ENCODE measurements at places on chromosomes 1 and 21.
A peak's percentile ranks its signal among the peaks of the same experiment; 100 is the strongest.

DNA sequence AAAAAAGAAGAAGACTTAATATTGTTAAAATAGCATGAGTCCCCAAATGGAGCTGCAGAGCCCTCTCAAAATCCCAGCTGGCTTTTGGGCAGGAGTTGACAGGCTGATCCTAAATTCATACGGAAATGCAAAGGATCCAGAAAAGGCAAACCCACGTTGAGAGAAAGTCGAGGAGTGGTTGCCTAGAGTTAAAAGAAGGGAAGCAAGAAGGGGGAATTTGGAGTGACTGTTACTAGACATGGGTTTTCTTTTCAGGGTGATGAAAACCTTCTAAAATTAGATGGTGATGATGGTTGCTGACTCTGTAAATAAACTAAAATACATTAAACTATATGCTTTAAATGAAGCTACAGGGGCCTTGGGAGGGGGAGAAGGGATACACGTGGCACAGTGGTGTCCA is 1.6 kb downstream of the DNMT3L start:
- DNase-seq, result no peak

GRCh38 chr1:103790172-103790571 is 40.5 kb downstream of the AMY1C start:
- DNase-seq, result no peak

DNA sequence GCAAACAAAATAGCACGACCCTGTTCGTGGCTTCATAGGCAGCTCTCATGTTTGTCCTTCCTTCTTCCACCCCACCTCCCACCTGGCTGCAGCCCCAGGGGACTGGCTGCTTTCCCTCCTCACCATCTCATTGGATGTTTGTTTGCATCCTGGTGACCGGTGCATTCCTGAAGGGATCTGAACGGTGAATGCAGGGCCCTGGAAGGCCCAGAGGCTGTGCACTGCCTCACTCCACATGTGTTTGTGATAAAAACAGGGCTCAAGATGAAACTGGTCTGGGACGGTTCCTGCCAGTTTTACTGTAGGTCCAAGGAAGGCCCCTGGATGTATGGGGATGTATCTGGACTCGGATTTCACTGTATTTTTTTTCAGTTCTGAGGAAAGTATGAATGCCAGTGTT is 42.8 kb downstream of the CNN3 start:
- DNase-seq, result peak; percentile 65

DNA sequence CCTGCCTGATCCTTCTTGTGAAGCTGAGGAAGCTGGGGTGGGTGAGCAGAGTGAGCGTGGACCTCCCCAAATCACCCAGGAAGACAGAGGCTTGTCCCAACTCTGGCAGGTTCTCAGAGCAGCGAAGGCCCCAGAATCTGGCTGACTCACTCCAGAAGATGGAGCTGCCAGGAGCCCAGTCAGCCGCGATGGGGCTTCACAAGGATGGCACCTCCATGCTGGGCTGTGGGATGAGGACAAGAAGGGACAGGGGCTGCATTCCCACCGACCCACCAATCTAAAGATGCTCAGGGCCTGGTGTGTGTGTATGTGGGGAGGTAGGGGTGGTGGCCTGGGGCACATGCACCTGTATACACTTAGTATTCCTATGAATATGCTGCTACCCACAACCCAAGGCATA is 52.9 kb downstream of the ATP1A1 start:
- DNase-seq, result no peak

DNA sequence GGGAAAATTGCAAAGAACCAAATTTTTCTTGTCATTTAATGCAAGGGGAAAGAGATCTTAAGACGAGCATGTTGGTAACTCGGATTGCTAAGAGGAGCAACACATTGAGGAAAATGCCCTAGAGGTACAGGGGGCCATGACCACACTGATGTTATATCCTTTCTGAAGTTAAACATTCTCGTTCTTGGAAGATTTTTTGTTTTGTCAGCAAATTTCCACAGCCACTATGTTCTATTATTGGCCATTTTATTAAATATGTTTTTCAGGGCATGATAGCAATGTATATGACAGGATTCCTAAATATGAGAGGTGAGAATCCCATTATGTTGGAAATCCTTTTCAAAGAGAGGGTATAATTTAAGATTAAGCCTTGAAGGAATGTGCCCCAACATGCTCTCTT is 627.2 kb upstream of the PKN2 start:
- DNase-seq, result no peak

DNA sequence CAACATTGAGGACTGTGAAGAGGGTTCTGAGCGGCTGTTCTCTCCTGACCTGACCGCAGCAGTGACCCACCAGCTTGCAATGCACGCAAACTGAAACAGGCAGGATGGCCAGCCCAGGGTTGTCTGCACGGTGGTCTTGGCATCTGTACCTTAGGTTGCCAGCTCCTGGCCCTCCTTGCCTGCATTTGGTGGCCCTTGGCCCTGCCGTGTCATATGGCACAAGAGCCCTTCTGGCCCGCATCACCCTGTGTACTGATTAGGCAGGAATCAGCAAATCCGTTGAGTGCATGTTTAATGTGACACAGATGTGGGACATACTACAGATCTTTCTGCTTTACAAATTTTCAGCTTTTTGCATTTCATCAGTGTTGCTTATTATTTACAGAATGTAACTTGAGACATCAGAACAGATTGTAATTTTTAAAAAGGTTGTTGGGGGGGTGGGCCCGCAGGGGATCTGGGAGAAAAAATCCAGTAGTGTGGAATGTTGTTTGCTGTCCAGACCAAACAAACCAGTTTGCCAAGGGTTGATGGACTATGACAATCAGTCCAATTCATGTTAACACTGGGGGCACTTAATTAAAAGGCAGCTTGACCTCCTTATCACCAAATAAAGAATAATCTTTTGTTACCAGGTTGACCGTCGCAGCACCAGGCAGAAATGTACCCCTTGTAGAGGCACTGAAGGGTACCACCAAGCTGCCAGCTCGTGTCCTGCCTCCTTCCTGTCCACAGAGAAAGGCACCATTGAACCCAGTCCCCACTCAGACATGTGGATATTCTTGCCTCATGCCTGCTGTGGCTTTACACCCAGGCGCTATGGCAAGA is 132.6 kb downstream of the DHRS3 start:
- DNase-seq, result peak; percentile 30

DNA sequence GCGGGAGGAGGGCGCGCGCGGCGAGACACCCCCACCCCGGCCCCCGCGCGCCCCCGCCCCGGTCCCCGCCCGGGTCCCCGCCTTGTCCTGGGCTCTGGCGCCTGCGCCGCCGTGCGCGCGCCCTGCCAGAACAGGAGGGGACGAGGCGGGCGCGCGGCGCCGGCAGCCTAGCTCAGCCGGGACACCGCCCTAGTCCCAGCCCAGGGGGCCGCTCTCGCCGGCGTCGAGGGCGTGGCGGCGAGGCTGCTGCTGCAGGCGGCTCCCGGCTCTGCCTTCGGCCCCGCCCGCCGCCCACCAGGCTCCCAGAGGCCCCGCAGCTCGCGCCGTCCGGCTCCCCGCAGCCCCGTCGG is at the start of gene RCAN3:
TSS of gene RCAN3 (plus strand) at position 128 of the 350 bp plus-strand sequence. CDS start 11,537 bp downstream, outside the sequence.
- peak; percentile 94 for DNase-seq

- DNase-seq, result no peak
These were observed 96.7 kb upstream of the CXADR start for GRCh38 chr21:17416139-17416538.

DNA sequence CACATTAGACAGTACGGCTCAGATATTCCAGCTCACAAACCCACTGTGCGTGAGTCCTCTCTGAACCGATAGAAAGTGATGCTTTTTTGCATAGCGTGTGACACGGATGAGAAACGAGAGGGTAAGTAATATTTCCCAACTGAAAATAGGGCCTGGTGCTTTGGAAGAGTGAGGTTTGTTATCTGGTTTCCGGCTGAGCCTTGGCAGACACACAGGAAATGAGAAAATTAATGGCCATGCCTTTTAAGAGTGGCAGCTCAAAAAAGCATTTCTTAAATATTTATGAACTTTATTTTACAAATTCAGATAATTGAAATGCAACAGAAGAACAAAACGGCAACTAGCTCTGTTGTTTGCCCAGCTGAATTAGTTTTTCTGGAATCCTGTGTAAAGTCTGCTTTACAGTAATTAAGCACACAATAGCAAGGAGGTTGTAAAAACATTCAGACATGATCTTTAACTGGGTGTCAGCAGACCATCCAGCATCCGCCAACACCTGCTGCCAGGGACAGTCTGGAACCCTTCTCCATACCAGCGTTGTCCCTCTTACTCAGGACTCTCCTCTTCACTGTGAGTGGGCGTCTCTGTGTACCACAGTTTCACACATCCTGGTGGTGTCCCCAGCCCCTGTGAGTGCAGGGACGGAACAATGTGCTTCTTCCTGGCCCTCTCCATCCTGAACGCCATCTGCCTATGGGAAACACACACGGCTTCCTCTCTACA is 155.4 kb downstream of the PGBD5 start:
- DNase-seq, result no peak

- no peak for DNase-seq
These were observed 188.6 kb downstream of the DSCAM start for GRCh38 chr21:40658311-40658710.

DNA sequence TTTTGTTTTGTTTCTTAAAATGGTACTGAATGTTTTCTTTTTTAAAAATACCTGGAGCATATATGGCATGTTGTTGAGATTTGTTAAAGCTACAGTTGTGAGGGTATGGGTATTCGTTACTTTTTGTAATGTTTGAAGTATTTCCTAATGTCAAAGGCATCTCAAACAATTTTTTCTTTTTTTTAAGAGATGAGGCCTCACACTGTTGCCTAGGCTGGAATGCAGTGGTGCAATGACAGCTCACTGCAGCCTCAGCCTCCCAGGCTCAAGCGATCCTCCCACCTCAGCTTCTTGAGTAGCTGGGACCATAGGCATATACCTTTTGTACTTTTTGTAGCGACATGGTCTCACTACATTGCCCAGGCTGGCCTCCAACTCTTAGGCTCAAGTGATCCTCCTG is 16.1 kb downstream of the CLCN6 start:
- DNase-seq, result no peak

DNA sequence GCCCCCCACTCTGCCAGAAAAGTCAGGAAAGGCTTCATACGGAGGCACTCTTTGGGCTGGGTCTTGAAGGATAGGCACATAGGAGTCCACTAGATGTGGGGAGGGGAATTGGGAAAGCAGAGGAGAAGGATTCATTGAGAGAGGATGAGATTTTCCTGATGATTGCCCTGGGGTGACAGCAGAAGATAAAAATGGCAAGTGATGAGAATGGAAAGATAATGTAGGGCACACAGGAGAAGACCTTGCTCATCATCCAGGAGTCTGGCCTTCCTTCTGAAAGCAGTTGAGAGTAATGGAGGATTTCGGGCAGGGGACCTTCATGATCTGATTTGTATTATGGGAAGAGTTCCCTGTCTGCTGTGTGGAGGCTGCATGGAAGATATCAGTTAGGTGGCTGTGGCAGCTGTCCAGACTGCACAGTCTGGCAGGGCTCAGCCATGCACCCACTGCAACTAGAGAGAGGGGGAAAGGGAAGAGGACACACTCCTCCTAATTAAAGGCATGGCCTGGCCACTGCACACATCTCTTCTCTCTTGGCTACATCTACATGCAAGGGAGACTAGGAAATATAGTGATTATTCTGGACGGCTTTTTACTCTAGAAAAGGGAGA is 9.6 kb upstream of the FABP3 start:
- no peak for DNase-seq

GRCh38 chr21:25896501-25897056 is 161.8 kb downstream of the GABPA start:
- no peak for DNase-seq

- DNase-seq, result no peak
These were observed 740.1 kb downstream of the MATN1 start for GRCh38 chr1:29983321-29983720.

DNA sequence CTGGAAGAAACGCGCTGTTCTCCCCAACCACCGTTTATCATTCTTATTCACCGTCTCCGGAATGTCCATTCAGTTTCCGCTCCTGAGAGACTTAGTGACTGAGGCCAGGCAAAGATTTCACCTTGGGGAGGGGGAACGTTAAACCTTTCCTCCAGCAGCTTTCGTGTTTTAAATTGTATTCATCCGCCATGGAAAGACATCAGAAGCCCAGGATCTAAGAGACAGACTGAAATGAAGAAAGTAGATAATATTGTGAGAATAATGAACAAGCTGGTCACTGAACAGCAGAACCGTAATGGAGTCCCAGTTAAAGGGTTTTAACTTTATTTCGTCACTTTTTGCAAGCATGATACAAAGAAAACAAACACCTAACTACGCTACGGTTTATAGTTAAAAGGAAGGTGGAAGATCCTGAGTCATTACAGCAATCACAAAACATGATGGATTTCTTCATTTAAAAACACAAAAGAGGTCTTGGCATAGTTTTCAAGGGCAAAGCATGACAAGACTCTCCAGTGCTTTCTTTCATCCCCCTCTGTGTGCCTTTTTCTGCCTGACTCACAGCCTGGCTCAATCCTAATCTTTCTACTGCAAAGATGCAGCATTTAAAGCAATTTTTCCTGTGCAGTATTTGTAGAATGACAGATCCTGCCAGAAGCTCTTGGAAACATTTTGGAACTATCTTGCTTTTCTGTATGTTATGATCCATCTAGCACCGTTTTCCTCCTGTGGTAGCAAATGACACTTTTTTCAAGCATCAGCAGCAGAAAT is 722 bp upstream of the SLC19A2 start:
- DNase-seq, result peak; percentile 61

DNA sequence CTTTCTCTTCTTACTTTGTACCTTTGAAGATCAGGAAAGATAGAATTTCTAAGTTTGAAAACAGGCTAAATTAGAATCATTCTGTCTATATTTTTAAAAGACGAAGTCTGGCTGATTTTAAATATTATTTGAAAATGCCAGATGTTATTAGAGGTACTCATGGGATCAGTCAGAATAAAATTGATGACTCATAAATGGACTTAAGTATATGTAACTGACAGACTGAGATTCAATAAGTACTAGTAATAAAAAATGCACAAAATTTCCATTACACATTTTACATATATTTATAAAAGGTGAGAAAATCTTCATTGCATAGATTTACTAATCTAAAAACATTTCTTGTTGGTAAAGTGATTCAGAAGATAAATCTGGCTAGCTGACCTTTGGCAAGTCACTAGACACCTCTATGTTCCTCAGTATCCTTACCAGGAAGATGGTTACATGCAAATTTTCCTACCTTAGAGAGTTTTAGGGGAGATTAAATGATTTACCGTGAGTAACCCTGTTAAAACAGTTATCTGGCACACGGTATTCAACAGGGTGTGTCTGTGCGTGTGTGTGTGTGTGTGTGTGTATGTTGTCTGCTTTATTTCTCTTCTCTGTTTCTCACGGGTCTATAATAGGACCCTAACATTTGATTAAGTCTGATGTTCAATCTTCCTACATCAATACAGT is 189.0 kb downstream of the RUNX1 start:
- DNase-seq, result no peak

DNA sequence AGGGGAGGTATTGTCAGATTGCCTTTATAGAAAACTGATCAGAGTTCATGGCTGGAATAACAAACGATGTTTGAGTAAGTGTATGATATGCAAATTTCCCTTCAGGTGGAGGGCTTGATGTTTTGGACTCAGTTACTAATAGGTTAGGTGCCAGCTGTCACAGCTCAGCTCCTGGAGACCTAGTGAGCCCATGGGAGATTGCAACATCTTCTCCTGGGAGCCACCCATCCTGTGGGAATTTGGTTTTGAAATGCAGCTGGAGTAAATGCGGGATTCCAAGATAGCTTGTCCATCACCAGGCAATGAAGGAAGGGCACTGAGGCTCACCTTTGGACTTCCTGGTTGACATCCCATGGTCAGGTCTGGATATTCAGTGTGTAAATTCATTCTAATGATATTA is 211.4 kb upstream of the NRIP1 start:
- DNase-seq, result peak; percentile 17

- peak; percentile 37 for DNase-seq
These were observed 79.3 kb downstream of the RPS6KA1 start for GRCh38 chr1:26608895-26609294.

GRCh38 chr1:27644369-27645070 is 9.5 kb upstream of the FGR start:
- no peak for DNase-seq

Measured in cardiac muscle cell (in vitro differentiated cells and primary cell).